Panc1 (cell line): ENCODE measurements at places on chromosomes 3 and 15. TPM values are rescaled to one million over a fixed set of nuclear protein-coding genes. Genes with fewer than 3 reads are reported as not detected.

GOLGA6A gene
- total RNA-seq = 0.05 TPM

PAK6 gene
- total RNA-seq = 6.3 TPM

AGTR1 gene
- total RNA-seq = 0.28 TPM

WDR72 gene
- 0.03 TPM for total RNA-seq

ZNF501 gene
- total RNA-seq = 0.15 TPM

ATP13A5 gene
- total RNA-seq = not detected

PGBD4 gene
- 2.3 TPM for total RNA-seq

ZDHHC19 gene
- 0.33 TPM for total RNA-seq

PRR23B gene
- not detected for total RNA-seq

MYRIP gene
- total RNA-seq = 0.59 TPM

UBA7 gene
- total RNA-seq = 12.5 TPM

NPAP1 gene
- total RNA-seq = not detected

GNAT1 gene
- not detected for total RNA-seq

CYP8B1 gene
- total RNA-seq = 0.08 TPM

UACA gene
- total RNA-seq = 303 TPM
